ENCODE measurements at places on chromosomes 16 and 17. TPM values are rescaled to one million over a fixed set of nuclear protein-coding genes. Genes with fewer than 3 reads are reported as not detected.

- no peak for DNase-seq
Observed at GRCh38 chr17:36937959-36938565, 787 bp downstream of the LHX1 start.

DNA sequence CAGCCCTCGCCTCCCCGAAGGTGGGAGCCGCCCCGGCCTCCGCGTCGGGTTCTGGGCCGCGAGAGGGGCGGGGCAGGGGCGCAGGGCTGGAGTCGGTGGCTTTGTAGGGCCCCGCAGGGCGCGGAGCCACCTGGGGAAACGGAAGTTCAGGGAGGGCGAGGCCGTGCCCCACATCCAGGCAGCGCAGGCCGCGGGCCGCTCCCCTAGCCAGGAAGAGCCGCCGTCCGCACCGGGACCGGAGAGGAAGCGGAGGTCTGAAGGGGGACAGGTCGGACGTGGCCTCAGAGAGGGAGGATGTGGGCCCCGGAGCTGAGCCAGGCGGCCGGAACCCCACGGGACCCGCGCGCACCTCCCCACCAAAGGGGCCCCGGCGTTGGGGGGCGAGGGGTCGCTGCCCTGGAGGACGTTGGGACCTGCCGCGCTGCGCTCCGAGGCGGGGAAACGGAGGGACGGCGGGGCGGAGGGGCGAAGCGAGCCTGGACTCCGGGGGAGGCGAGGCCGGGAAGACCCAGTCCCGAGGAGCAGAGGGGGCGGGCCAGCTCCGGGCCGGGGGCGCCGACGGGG is 482 bp upstream of the SLC16A3 start:
- DNase-seq = no peak

- no peak for DNase-seq
Observed at GRCh38 chr17:44990994-44991393, 22.9 kb upstream of the C1QL1 start.

DNA sequence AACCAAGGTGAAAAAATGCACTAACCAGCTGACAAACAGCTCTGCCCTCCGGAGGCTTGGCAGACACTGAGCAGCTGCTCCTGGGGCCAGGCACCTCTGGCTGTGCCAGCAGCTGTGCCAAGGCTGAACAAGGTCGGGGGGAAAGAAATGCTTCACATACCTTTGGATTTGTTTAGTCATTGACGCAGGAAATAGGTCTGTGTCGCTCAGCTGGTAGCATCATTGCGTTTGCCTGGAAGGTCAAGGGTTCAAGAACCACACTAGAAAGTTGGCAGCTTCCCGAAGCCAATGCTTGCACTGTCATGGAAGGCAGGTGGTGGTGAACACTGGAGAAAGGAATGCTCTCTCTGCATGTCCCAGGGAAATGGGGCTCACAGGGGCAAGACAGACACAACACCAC is 63.5 kb downstream of the PCTP start:
- peak; percentile 10 for DNase-seq

DNA sequence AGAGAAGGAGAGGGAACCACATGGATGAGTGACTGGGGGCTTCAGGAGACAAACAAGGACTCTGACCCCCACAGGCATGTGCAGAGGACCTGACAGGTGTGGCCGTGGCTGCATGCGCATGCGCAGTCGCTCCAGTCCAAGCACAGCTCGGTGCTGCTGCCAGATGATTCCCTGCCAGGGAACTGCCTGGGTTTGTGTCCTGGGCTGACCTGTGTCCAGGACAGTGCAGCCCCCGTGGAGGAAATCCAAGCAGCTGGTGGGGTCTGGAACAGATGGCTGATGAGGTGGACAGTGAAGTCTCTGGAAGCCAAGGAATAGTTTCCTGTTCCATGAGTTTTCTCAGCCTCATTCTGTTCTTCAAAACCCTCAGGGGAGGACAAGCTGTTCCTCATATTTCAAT is 27.3 kb downstream of the LASP1 start:
- peak; percentile 60 for DNase-seq

GRCh38 chr16:85387171-85387507 is 226.0 kb upstream of the GSE1 start:
- DNase-seq = no peak

- DNase-seq = no peak
Observed at GRCh38 chr17:69551212-69552010, 136.9 kb downstream of the MAP2K6 start.

DNA sequence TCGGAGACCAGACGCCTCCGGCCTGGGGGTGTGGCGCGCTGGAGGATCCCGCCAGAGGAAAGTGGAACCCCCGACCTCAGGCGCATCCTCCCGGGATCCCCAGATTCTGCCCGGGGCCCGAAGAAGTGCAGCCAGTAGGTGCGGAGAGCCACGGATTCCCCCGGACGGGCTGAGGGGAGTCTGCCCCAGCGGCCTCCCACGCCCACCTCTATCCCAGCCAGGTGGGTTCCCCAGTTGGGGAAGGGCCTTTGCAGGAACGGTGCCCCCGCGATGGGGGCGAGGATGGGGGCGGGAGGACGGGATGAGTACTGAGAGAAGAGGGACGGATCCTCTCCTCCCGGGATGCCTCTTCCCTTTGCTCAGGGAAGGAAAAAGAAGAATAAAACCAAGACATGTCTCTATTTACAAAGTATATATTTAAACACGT is 5.1 kb downstream of the CBX8 start:
- no peak for DNase-seq

DNA sequence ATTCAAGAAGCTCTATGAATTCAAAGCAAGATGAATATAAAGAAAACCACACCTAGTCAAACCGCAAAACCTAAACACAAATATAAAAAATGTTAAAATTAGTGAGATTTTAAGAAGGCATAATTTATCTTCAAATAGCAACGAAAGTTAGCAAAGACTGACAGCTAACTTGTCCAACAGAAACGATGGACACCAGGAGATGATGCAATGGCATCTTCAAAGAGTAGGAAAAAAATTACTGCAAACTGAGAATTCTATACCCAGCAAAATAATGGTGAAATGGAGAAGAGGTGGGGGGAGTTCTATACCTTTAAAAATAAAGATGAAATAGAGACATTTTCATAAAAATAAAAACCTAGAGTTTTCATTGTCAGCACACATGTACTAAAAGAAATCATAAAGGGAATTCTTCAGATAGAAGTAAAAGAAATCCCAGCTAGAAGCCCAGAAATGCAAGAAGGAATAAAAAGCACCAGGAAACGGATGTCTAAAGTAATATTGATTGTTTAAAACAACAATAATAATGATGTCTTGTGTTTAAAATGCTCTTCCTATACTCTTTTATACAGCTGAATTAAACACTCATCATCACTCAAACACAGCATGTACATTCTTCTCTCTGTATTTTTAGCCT is 24.6 kb upstream of the TANC2 start:
- DNase-seq = no peak

- no peak for DNase-seq
Observed at GRCh38 chr17:63516910-63517824, 6.0 kb upstream of the KCNH6 start.

DNA sequence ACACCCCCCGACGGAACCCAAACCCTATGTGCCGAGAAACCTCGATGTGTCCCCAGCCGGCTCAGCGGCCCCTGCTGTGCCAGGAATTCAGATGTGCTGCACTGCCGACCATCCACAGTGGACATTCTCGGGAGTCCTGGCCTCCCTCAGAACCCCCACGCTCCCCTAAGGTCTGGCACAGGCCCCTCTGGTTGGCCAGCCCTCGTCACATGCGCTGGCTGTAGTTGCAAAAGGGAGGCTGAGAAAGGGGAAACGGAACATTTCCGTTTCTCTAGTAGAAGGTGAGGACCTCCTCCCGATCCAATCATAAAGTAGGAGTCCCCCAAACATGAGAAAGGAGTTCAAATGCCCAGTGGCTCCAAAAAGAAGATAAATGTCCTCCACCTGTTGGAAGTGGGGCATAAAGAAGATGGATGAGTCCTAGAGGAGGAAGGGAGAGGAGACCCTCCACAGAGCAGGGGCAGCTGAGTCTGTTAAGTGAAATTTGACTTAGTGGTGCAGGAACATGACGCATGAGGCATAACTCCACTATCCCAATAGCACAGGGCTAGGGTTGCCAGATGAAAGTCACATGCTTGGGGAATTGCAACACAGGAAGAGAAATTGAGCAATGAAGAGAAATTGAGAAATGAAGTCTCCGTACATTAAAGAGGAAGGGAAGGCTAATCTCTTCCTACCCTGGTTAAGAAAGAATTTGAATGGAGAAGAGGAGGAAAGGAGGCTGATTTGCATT is 49.3 kb upstream of the WSB1 start:
- peak; percentile 83 for DNase-seq

DNA sequence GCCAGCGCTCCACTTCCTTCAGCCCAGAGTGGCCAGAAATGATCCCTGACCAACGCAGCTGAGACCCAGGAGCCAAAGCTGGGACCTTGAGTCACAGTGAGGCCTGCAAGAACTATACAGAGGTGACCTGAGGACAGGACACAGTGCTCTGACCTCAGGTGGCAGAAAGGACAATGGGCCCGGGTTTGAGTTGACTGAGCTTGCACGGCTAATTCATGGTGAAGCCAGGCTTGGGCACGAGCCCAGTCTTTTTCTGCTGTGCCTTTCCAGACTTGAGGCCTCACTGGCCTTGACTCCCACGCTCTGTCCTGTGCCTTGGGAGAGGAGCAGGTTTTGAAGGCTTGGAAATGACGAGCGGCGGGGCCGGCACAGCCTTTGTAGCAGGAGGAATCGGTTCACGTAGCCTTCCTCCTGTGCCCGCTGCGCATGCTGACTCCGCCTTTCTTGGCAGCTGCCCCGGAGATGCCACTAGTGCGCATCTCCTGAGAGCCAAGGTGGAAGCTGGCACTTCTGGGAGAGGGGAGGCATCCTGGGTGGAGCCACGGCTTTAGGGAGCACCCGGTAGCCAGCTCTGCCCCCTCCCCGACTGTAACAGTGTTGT is 34.9 kb downstream of the NDEL1 start:
- peak; percentile 54 for DNase-seq

DNA sequence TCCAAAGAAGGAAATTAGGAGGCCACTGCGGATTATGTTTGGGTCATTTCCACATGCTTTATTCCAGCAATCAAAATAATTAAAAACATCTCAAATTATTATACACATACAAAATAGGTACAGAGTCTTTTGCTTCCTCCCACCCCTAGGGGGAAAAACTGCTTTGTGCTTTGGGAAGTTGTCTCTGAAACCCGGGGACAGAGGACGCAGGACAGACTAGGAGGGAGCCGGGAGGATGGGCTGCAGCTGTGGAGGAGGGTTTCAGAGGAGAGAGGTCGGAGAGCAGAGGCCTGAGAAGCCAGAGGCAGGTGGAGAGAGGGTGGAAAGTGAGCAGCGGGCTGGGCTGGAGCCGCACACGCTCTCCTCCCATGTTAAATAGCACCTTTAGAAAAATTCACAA is 17.4 kb downstream of the COL1A1 start:
- no peak for DNase-seq

- DNase-seq = no peak
Observed at GRCh38 chr17:8894202-8894671, 26.8 kb upstream of the PIK3R6 start.

DNA sequence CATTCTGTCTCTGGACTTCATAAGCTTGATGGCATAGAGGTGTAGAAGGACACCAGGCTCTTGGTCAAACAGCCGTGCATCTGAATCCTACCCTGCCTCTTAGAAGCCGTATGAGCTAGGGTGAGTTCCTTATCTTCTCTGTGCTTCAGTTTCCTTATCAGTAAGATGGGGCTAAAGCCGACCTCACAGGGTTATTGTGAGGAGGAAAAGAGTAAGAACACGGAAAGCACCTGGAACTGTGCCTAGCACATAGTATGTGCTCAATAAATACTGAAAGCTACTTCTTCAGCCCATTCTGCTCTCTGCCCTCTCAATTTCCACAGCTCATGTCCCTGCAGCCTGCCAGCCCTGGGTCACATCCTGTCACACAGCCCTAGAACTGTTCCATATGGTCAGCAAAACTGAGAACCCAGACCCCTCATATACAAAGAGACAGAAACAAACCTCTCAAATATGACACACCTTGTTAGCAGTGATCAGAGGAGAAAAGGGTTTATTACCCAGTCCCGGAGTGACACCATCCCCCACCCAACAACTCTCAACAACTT is 17.0 kb upstream of the UBTF start:
- no peak for DNase-seq

DNA sequence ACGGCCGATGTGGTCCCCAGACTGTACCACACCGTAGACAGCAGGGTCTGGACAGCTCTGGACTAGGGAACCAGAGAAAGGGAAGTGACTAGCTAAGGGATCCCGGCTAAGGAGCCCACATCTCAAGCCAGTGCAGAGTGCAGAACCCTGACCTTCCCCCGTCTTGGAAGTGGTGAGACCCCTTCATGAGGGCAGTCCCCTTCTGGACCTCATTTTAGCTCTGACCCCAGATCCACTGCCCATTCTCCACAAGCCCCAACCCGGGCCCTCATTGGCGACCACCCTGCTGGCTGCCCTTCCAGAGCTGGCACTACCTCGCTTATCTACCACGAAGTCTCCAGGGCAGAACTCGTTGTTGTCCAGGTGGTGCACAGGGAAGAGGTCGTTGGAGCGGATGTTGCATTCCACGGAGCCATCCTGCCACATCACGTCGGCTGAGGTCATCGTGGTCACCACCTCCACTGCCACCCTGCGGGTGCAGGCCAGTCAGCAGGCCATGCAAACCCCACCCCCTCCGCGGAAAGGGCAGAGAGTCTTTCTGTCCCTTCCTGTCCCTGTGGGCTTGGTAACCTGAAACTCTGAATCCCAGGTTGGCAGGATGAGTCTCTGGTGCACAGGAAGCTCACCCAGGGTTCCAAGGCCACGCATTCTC is 14.2 kb downstream of the SPHK1 start:
- DNase-seq = no peak

DNA sequence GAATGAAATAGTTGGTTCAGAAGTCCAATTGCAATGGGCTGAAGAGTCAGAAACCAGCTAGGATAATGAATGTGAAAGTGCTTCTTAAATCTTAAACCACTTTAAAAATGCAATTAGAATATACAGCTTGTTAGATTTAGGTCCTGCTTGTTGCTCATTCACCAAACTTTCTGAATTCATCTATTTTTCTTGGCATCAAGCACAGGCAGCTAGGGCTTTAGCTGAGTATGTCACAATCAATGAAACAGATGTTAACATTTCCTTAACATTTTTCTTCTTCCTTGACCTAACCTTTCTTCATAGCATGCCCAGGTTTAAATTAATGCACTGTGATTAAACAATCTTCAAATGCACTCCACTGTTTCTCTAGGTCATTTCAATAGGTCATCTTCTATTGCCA is 14.4 kb downstream of the KIF2B start:
- no peak for DNase-seq

GRCh38 chr16:88908307-88908706 is 41.8 kb upstream of the PABPN1L start:
- DNase-seq = no peak

GRCh38 chr16:85570735-85571562 is 42.2 kb upstream of the GSE1 start:
- no peak for DNase-seq

The USH1G gene
- total RNA-seq = 0.09 TPM

The TNFRSF13B gene
- total RNA-seq = 0.32 TPM

The CCL7 gene
- total RNA-seq = not detected

The DHX40 gene
- 33.2 TPM for total RNA-seq

Measured in mucosa of gallbladder (tissue), 1 donor.